ENCODE measurements at places on chromosomes 12 and 14.

DNA sequence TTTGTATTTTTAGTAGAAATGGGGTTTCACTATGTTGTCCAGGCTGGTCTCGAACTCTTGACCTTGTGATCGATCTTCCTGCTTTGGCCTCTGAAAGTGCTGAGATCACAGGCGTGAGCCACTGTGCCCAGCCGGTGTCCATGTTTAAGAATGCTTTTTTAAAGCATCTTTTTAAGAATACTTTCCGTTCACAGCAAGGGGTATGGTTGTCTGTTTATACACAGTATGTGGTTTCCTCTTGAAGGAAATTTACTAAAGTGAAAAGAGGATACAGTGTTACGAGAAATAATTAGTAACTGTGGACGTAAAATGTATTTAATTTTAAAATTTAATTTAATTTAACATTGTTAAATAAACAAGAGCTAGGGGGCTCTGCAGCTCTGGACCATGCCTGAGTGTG is 73.4 kb downstream of the GSC start:
- DNase-seq, result no peak

DNA sequence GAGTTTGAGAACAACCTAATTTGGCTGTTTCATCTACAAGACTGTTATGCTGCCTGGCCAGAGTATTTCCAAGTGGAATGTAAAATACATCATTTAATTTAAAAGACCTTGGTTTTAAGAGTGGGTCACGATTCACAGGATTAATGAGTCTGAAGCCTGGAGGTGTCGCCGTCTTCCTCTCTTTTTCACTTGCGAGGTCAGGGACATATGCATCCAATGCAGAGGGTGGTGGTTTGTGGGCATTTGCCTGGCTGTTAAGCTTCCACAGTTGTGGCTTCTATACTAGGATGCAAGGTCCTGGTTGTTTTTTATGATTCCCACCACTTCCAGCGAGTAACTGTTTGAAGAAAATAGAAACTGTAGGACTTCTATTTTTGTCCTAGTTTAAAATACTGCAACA is 22.8 kb upstream of the RASSF3 start:
- no peak for DNase-seq

GRCh38 chr12:78121969-78122610 is 291.4 kb downstream of the NAV3 start:
- DNase-seq, result no peak

DNA sequence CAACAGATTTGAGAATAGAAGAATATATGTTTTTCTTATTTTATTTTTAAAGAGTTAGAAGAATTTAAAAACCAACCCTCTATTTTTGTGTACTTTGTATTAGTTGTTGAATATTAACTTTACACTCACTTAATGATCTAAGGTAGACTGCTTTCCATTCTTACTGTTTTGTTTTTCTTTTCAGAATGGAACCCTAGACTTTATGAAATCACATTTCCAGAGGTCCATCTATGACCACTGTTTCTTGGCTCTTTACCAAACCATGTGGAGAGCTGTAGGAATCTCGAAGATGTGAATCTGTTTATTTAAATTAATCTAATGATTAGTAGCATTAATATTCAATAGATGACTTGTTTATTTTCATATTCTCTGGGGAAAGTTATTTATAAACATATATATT is 7.2 kb upstream of the PIK3C2G start:
- no peak for DNase-seq

DNA sequence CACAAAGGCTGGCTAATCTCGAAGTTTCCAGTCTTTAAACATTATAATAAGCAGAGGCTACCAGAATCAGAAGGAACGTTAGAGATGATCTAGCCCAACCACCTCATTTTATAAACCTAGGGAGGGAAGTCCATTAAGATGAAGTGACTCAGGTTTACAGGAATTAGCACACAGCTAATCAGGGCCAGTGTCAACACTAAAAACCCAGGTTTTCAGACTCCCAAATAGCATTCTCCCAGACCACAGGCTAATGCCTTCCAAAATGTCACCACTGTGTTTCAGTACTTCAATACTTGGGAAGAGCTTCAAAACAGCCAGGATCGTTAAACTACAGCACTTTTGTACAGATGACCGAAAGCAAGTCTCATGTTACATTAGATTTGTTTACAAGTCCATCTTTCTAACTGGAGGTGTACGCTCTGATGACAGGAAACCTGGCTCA is 89.2 kb downstream of the FOXN3 start:
- DNase-seq, result no peak

DNA sequence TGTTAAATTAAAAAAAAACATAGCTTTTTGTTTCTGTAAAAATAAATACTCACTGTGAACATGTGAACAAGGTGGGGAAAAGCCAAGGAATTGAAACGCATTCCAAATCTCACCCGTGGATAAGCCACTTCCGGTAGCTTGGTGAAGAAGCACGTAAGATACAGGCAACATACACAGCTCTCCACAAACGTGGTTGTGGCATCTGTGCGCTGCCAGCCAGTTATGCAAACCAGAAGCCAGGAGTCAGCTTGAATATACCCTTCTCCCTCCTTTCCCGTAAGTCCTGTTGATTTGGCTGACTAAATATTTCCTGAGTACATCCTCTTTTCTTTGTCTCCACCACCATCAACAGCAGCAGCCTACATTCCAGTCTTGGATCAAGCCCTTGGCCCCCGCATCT is 486.2 kb downstream of the VRK1 start:
- DNase-seq, result no peak

GRCh38 chr12:42326541-42327226 is 717 bp downstream of the PPHLN1 start:
- DNase-seq, result no peak

GRCh38 chr14:60977847-60978246 is 3.0 kb downstream of the TRMT5 start:
- no peak for DNase-seq
